Stimulated activated CD4-positive, alpha-beta T cell treated with anti-CD3 and anti-CD28 coated beads, Interleukin-2, amount 100 ng/mL, for 4 hours (primary cell): ENCODE measurements at places on chromosomes 13 and 19.

- no peak for DNase-seq
Observed at GRCh38 chr19:14118165-14119051, 846 bp upstream of the PRKACA start.

DNA sequence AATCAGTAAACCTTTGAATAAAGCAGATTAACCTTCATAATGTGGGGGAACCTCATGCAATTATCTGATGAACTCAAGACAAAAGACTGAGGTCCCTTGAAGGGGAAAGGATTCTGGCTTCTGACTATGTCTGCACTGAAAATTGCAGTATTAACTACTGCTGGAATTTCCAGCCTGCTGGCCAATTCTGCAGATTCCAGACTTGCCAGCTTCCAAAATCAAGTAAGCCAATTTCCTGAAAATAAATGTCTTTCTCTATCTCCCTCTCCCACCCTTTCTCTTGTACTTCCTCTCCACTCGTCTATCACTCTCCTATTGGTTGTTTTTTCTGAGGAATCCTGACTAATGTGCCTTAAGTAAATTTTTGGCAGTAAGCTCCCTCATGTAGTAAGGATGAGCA is 1479.9 kb upstream of the PRR20A start:
- DNase-seq: no peak

GRCh38 chr13:84668637-84669036 is 786.4 kb upstream of the SLITRK1 start:
- no peak for DNase-seq

DNA sequence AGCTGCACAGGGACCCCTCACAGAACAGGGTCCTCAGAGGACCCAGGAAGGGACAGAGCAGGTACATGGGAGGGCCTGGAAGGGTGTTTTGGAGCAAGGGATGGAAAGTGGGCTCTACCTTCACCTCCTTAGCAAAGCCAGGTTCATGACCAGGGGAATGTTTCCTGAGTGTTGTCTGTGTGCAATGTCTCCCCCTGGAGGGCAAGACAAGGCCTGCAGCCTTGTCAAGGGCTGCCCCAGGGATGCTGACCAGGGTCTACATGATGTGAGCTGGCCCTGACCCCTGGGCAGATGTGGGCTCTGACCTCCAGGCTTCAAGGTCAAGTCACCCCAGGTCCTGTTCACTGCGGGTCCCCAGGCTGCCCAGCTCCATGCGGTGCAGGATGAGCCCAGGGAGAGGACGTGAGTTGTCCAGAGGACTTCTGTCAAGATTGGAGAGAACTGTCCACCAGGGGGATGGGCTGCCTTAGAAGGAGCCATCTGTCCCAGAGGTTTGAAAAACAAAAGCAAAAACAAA is 1.0 kb upstream of the CEACAM1 start:
- peak; percentile 49 for DNase-seq

DNA sequence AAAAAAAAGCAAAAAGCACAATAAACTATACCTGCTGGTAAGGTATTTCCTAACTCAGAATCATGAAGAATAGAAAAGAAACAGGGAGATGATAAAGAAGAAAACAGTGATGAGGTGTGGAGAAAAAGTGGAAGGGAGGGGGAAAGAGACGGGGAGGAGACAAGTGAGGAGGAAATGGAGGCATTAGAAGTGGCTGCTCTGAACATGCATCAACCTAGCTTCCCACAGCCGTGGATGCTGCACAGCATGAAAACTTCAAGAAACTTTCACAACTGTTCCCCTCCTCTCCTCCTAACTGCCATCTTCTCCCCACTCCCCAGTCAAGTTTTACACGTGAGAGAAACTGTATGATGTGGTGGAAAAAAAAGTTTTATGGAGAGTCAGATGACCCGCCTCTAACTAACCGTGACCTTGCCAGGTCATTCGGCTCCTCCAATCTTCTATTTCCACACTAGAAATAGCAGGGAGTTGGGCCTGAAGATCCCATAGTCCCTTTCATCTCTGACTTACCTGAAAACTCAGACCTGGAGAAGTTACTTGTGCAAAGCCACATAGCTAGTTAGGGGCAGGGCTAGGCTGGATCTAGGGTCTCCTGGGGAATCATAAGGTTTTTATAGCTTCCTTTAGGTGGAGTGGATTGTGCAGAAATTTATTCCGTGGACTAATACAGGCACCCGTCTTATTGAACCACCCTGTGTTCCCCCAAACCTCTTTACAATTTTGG is 461.9 kb downstream of the KLF5 start:
- DNase-seq: no peak

DNA sequence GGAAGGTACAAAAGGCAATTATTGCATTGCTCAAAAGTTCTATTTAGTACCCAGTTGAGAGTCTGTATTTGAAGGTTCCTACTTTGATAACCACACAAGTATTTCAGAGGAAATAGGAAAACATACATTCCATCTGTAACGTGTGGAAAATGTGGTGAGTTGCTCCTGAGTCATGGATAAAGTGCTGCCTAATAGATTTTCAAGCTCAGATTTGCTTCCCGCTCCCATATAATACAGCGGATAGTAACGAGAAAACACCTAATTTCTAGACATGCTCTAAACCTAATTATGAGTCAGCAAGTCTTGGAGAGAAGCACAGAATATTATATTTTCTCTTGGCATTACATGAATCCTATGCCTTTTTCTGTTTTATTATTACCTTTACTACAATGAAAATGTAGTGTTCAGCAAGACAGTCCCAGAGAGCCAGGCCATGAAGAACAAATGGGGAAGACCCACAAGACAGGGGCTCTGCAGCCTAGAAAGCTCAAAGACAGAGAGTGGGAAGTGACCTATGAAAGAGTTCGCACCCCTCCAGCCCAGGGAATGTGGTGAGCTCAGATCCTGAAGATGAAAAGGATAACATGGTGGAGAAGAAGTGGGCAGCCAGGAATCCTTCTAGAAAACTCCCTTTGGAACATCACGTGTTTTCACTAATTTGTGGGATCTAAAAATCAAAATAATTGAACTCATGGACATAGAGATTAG is 116.1 kb downstream of the STARD13 start:
- no peak for DNase-seq

GRCh38 chr19:22606954-22607652 is 27.0 kb upstream of the ZNF492 start:
- no peak for DNase-seq

DNA sequence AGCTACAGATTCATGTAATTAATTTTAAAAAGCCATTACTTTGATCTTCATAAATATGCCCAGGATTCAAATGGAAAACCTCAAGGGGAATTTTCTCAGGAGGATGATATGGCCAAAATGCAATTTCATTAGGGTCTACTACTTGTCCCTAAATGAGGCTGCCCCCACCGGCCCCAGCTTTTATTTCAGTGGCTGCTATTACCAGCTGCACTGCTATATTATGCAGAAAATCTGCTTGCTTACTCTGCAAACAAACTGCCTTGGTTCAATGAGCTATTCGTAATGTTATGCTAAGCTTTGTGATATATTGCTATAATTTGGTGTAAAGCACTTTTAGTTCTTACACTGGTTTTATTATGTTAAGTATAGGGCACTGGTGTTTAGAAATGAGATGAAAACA is 137.3 kb upstream of the TMTC4 start:
- no peak for DNase-seq

GRCh38 chr19:40804783-40805242 is 5.8 kb downstream of the EGLN2 start:
- no peak for DNase-seq

DNA sequence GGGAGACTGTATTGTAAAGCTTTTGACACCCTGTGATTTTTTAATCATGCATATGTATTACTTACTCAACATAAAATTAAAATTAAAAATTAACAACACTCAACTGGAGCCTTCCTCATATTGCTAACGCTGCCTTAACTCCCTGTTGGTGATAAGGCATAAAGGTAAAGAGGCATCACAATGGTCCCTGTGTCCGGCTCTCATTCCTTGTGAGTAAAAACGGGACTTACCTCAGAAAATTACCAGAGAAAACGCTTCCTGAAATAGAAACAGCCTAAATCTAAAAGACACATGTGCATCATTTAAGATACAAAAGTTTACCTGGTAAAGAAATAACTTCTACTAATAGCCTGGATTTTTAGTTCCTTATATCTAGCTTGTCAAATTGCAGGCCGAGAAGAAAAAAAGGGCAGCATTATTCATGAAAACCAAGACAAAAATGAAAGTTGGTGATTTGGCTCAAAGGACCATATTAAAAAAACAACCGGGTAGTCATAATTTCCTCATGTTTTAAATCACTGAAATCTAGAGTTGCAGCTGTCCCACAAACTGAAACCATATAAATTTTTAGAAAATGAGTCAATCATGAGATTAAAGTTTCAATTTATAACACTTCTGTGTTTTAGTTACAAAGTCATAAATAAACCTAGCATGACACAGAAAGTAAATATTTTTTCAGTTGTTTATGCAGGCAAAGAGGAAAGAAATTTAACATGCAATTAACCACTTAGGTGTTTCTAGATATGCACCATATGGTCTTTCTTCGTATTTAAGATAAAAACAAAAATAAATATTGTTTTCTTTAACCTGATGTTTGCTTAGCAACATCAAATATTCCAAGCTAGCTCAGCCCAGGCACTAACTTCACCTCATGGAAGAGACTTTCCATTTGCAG is 94.7 kb downstream of the MIPEP start:
- DNase-seq: no peak

GRCh38 chr13:40143559-40143958 is 488.1 kb downstream of the COG6 start:
- no peak for DNase-seq

DNA sequence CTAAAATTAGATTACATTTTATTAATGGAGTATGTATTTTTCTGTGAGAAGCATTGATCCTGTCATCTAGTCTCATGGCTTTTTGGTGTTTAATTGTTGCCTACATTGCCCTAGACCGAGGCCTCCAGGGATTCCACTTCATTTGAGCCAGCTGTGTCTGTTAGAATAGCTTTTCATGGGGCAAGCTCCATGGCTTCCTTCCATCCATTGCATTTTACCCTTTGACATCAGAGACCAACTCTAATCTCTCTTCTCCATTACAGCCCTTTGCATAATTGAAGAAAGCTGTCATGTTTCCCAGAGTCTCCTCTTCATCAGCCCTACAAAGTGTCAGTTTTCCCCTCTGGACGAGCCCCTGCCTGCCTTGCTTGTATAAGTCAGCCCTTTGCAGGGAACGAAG is 70.6 kb downstream of the MTUS2 start:
- DNase-seq: no peak

DNA sequence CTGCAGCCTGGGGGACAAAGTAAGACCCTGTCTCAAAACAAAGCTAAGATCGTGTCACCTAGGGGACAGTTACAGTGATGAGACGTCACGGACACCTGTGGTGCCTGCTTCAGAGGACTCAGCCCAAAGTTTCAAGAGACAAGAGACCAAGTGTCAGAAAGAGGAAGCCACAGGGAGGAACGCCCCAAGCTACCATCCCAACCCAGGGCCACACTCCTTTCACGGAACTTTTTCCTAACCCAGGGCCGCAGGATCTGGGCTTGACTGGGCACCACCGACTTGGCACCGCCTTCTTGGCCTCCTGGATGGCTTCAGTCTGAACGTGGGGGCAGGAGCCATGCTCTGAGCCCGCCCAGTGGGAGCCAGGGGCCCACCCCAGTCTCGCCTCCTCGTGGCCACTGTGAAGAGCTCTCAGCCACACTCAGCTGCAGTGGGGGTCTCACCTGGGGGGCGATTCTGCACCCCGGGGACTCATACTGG is 8.5 kb downstream of the MOB3A start:
- DNase-seq: no peak

DNA sequence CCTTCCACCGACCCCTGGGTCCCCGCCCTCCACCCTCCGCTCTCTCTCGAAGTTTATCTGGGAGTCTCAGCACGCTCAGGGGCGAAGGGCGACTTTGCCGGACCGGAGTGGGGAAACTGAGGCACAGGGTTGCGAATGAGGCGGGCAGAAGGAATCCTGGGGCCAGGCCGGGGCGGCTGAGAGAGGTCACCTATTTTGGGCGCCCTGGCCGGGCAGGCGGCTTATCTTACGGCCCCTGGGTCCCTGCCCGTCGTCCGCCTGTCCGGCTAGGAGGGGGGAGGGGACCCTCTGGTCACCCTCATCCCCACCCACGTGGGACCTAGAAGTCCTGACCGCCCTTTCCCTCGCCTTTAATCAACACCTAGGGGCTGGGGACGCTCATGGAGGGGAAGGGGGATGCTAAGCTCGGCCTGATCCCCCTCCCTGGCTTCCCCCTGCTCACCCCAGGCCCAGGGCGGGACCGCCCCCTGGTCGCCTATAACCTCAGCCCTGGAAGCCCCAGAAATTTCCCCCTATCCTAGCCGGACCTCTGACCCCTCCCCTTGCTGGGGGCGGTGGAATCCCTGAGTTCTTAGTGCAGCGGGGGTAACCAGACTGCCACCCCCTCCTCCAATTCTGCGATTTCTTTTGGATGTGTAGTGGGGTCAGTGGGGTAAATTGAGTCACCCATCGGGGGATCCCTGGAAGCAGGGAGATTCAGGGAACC is 556 bp downstream of the TRIP10 start:
- DNase-seq: no peak
